Right lobe of liver (tissue), 6 donors: ENCODE measurements at places on chromosomes 2 and 18. TPM values are rescaled to one million over a fixed set of nuclear protein-coding genes. Genes with fewer than 3 reads are reported as not detected.

DNA sequence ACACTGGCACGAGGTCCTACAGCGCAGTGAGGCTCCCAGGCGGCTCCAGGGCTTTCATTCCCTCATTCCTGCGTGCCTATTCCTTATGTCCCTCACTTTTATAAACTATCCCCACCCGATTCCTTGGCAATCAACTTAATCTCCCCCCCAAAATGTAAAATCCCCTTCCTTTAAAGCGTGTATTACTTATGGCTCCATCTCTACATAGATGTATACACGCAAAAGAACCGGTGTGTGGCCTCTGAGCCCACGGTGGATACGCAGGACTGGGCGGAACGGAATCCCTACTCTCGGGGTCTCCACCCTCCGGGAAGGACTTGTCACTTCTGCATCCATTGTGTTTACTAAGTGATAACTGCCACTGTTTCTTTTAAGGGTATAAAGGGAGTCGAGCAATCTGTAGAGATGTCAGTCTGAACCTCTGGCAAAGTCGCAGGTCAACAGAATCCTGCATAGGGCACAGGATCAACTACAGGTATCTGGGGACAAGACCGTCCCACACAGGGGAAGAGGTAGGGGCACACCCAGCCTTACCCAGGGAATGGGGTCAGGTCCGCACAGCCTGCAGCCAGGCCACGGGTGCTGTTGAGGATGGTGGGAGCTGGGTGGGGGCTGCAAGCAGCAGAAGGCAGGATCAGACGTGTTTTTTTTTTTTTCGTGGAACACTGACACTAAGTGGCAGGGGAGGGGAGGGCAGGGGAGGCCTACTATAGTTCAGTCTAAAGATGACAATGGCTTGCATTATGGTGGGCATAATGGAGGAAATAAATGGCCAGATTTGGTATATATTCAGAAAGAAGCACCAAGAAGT, 42.1 kb downstream of the HDLBP start:
- peak overlapping the region; percentile 94 for H3K27ac ChIP-seq
- H3K4me3 ChIP-seq, result peak overlapping the region; percentile 88
- peaks cover 29% of the 10 kb centered on the region for H3K4me1 ChIP-seq
- no peaks in the 10 kb centered on the region for H3K27me3 ChIP-seq
- DNase-seq, result no peak

GRCh38 chr2:128803222-128803621, 484.6 kb upstream of the HS6ST1 start:
- H3K4me1 ChIP-seq, result no peaks in the 10 kb centered on the region
- H3K36me3 ChIP-seq, result no peaks in the 10 kb centered on the region
- H3K27me3 ChIP-seq, result no peaks in the 10 kb centered on the region
- H3K4me3 ChIP-seq, result no peak overlapping the region
- no peak for DNase-seq

- H3K27ac ChIP-seq, result no peak overlapping the region
- no peaks in the 10 kb centered on the region for H3K27me3 ChIP-seq
- peaks cover 9% of the 10 kb centered on the region for H3K36me3 ChIP-seq
- DNase-seq, result no peak
- H3K4me1 ChIP-seq, result no peaks in the 10 kb centered on the region
- no peak overlapping the region for H3K4me3 ChIP-seq
Measured at GRCh38 chr2:24725956-24726355, 67.2 kb downstream of the PTRHD1 start.

DNA sequence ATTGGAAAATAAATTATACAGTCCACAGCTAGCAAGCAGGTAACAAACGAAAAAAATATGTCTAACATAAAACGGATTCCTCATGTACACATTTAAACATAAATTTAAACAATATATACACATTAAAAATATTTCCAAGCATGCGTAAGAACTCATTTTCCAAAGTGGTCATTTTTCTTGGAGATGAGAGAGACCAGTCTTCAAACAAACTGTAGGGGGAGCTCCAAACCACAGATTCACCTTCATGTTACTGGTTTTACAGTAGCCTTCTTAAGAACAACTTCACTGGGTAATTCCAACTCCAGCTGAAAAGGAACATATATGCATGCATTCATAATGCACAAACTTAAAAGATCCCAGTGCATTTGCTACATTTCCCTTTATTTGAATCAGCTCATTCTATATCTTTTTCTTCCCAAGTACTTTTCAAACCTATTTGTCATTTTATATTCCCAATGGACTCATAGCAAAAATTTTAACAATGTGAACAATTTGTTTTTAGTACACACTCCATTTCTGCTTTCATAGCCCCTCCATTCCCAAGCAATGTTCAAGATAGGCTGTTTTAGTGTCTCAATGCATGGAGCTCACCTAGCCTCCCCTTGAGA, 4.7 kb upstream of the STAMBP start:
- no peak overlapping the region for H3K27ac ChIP-seq
- H3K4me3 ChIP-seq, result no peak overlapping the region
- no peaks in the 10 kb centered on the region for H3K4me1 ChIP-seq
- no peaks in the 10 kb centered on the region for H3K27me3 ChIP-seq
- no peaks in the 10 kb centered on the region for H3K36me3 ChIP-seq

DNA sequence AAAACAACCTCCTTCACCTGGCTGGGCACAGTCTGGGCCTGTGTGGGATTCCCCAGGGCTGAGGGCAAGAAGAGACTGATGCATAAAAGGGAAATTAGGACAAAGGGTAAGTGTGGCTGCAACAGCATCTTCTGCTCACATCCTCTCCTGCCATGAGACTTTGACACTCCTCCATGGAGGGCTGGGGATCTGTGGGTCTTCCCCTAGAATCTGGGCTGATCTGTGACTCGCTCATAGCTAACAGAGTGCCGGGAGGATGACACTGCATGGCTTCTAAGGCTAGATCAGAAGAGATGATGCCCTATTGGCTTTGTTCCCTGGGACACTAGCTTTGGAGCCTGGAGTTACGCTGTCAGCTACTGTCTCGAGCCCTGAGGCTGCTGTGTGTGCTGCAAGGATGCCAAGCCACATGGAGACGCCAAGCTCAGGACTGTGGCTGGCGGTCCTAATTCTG, 24.3 kb downstream of the MOCOS start:
- no peaks in the 10 kb centered on the region for H3K27me3 ChIP-seq
- H3K27ac ChIP-seq, result no peak overlapping the region
- no peak for DNase-seq
- H3K4me1 ChIP-seq, result no peaks in the 10 kb centered on the region
- no peak overlapping the region for H3K4me3 ChIP-seq
- no peaks in the 10 kb centered on the region for H3K36me3 ChIP-seq

- no peak overlapping the region for H3K4me3 ChIP-seq
- DNase-seq, result no peak
- H3K36me3 ChIP-seq, result no peaks in the 10 kb centered on the region
- H3K4me1 ChIP-seq, result no peaks in the 10 kb centered on the region
- no peak overlapping the region for H3K27ac ChIP-seq
- H3K27me3 ChIP-seq, result peaks cover 5% of the 10 kb centered on the region
Measured at GRCh38 chr2:209772290-209772685, 656 bp downstream of the UNC80 start.

Gene TMEM247
- total RNA-seq, result not detected
